ENCODE measurements at places on chromosomes 4 and X.

DNA sequence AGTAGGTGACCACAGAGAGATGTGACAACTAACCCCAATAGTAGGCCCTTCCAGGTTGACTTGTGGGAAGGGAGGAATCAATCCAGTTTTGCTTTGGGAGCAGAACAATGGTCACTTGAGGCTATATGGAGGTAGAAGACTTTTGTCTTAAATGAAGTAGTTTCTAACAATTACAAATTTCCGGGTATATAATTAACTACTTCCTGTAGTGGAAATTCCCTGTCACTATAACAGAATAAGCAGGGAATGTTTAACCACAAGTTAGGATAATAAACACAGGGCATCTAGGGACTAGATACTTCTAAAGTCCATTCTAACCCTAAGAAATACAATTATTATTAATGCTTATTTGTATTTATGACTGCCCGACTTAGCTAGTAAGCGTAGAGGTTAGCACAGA is 99.0 kb upstream of the TRPC3 start:
- DNase-seq = no peak

DNA sequence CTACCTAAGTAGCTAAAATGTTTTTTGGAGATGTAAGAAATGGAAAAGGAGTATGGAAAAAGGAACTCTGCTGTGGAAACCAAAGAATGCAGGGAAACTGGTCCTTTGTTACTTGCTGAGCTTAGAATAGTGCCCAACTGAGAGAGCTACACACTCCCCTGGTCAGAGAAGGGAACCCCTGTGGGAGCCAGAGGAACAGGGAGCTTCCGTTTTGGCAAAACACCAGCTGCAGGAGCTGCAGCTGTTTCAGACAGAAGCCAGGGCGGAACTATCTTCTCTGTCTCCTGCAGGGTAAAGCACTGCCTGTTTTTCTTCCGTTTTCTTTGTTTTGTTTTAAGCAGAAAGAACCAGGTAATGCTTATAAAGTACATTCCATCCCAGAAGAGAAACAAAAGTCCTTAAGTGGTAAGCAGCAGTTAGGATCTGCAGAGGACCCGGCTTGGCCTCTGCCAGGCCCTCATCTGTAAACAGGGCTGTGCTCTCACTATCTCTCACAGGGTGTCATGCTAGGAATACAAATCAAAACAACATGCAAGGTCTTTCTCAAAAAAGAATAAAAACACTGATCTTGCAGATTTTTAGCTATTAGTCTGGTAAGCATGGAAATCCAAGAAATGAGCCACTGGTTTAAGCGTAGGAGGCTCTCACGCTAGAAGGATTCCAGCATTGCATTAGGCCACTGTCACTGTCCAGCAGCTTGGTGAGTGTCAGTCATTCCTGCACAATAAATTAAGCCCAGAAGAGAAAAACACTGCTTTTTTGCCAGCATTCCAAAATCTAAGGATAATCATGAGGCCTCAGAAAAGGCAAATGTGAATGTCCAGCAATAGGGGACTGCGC is 76.1 kb downstream of the CHST7 start:
- DNase-seq = no peak

DNA sequence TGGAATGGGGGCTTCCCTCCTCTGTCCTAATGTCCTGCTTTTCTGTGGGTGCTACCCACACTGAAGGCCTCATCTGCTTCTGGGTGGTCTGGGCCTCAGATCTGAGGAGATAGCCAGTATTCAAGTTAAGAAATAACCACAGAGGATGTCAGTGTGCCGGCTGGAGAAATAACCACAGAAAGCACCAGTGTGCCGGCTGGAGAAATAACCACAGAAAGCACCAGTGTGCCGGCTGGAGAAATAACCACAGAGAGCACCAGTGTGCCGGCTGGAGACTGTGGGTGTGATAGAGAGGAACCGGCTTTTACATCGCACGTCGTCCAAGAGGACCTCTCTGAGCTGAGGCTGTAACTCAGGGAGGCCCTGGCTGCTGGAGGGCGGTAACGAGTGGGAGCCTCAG is 65.7 kb upstream of the PSAPL1 start:
- no peak for DNase-seq

DNA sequence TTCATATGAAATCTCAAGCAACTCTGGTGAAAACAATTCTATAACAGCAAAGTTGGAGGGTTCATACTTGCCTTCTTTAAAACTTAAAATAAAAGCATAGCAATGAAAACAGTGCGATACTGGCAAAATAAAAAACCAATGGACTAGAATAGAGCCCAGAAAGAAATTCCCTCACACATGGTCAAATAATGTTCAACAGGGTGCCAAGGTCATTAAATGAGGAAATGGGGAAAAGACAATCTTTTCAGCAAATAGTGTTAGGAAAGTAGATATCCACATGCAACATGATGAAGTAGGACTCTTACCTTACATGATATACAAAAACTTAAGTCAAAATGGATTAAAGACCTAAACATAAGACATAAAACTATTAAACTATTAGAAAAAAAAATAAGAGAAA is 970.2 kb upstream of the AGA start:
- DNase-seq = no peak

DNA sequence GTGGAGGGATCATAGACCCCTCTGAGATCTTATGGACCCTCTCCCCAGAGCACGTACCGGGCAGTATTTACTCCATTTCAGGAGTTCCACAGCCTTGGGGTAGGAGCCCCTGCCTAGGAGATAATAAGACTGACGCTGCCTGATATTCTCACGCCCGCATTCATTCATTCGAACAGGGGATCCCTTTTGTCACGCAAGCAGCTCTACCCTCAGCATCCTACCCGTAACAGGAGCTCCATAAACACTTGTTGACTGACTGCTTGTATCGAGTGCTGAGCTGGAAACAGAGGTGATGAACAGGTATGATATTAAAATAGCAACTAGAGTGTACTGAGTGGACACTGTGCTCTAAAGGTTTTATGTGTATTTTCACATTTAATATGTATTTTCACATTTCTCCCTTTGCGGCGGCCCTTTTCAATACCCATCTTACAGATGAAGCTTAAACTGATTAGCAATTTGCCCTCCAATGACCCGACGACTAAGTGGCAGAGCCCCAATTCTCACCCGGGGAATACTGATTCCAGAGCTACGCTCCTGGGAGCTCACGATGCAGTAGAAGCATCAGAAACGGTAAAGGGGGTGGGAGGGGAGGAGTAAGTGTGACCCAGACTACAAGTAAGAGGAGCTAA is 888 bp downstream of the RAB28 start:
- no peak for DNase-seq

GRCh38 chrX:115966920-115967319 is 203.6 kb upstream of the AGTR2 start:
- DNase-seq = no peak

- no peak for DNase-seq
Observed at GRCh38 chr4:740011-740410, 34.4 kb downstream of the PCGF3 start.

GRCh38 chr4:10243856-10244255 is 127.3 kb upstream of the WDR1 start:
- DNase-seq = no peak

DNA sequence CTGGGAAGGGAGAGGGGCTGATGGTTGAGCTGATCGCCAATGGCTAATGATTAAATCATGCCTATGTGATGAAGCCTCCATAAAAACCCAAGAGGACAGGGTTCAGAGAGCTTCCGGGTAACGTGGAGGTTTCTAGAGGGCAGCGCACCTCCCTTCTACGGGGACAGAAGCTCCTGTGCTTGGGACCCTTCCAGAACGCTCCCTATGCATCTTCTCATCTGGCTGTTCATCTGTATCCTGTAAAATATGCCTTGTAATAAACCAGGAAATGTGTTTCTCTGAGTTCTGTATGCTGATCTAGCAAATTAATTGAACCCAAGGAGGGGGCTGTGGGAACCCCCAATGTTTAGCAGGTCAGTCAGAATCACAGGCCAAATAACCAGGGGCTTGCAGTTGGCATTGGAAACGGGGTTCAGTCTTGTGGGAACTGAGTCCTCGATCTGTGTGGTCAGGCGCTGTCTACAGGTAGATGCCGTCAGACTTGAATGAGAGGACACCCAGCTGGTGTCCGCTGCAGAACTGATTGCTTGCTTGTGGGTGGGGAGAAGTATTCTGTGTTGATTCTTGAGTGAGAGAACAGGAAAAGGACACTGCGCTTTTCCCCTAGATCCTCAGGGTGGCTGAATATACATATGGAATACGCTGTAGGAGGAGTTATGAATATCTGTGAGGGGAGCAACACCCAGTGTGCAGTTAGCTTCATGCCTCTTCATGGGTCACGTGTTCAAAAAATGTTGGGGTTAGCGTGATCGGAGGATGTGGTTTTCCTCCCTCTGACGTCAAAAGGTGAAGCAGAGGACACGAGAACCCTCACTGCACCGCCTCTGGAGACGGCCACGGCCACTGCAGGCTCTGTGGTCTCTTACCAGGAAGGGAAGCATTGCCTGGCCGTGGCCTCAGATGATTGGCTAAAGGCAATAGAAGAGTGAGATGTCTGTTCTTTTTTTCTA is 29.2 kb downstream of the HTT-AS start:
- peak; percentile 41 for DNase-seq

GRCh38 chr4:182221987-182222386 is 21.2 kb upstream of the TENM3 start:
- no peak for DNase-seq

DNA sequence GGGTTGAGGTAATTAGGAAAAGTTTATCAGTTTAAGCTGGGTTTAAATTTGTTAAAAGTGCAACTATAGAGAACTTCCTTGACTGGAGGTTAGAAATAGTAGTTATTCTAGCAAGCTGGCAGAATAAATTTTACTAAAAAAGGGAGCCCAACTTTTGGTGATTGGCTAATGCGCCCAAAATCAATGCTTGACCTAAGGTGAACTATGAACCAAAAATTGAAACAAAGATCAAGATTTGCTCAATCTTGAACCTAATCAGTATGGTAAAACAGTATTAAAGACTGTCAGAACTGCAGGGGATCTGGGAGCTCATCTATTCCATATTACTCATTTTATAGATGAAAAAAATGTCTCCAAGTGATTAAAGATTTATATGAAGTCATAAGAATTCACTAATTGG is 6.1 kb upstream of the SPATA18 start:
- no peak for DNase-seq

- no peak for DNase-seq
Observed at GRCh38 chr4:8044699-8045098, 105.0 kb upstream of the AFAP1 start.

DNA sequence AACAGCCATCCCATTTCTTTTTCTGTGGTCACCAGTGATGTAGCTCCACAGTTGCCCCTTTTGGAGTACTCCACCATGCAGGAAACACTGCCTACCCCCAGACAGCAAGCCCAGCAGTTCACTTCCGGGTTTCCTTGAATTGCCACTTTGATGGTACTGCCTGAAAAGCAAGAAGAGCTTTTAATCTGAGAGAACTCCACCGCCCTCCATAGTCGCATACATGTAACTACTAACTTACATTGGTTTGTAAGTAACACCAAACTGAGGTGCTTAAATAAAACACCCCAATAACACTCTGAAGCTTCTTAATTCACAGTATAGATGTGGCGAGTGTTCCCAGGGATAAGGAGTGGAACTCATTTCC is 53.6 kb upstream of the HPSE start:
- no peak for DNase-seq

DNA sequence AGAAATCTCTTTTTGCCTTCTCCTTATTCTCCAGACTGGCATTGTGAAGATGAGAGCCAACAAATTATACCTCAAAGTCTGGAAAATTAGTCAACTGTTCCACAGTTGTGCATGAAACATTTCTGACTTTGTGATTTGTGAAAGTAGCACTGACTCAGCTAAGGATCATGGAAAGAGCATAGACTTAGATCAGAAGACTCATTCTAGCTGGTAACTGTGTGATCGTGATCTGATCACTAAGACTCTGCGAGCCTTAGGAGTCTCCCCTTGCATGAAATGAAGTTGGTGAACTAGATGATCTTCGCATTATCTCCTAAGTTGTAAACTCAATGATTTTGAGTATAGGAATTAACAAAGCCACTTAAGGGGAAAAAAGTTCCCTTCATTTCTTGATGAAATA is 668.1 kb downstream of the RPA4 start:
- DNase-seq = no peak

Data from stimulated activated CD4-positive, alpha-beta T cell treated with anti-CD3 and anti-CD28 coated beads, TNF-alpha, amount 100 ng/mL, for 24 hours (primary cell).